Activated naive CD4-positive, alpha-beta T cell treated with anti-CD3 and anti-CD28 coated beads, Interleukin-2, amount 50 U/mL, for 72 hours (primary cell): ENCODE measurements at places on chromosomes 2 and 18. TPM values are rescaled to one million over a fixed set of nuclear protein-coding genes. Genes with fewer than 3 reads are reported as not detected.

GRCh38 chr2:125341353-125341752 is 1314.6 kb upstream of the GYPC start:
- no peak for DNase-seq

KIF5C gene
- total RNA-seq, result 26.8 TPM

- no peak for DNase-seq
Observed at GRCh38 chr18:44840058-44840790, 159.5 kb downstream of the SETBP1 start.

DNA sequence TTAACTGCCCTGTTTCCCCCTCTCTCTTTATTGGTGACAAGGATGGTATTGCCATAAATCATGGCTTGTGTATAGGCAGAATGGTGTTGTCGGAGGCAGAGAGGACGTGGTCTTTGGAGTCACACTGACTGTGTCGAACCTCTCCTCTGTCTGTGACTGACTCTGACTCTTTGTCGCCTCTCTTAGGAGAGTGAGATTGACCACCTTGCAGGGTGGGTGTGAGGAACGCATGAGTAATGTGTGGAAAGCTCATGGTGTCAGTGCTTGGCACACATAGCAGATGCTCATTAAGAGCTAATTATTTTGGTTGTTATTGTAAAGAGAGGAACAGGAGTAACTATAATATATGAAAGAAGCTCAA is 145.6 kb downstream of the TTC27 start:
- DNase-seq, result no peak

GRCh38 chr2:224442071-224442967 is 40.4 kb upstream of the FAM124B start:
- DNase-seq, result peak; percentile 8

DNA sequence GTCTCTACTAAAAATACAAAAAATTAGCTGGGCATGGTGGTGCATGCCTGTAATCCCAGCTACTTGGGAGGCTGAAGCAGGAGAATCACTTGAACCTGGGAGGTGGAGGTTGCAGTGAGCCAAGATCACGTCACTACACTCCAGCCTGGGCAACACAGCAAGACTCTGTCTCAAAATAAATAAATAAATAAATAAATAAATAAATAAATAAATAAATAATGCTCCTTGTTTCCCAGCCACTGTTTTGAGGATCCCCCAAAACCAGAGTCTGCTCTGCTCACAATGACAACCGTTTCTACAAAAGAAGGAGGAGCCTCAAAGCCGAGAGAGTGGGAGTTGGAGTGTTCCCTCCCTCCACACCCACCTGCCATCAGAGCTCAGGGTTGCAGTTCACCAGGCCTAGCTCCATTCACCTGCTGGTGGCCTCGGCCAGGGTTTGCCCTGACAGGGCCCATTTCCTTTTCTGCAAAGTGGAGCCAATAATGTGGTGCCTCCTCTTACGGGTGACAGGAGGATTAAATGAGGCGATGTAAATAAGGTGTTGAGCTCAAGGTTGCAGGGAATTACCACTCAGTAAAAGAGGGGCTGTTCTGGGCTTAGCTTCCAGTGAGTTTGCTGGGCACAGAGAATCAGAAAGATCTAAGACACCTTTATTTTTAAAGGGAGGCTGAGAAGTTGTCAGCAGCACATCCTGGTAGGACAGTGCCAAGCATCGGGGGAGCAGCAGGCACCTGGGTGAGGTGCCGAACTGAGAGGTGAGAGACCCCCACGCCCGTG is 25.5 kb downstream of the CRACDL start:
- no peak for DNase-seq
